ENCODE measurements at places on chromosomes 2 and 18.
A peak's percentile ranks its signal among the peaks of the same experiment; 100 is the strongest.

- no peak for DNase-seq
Measured at GRCh38 chr18:50563376-50563775, 3.5 kb downstream of the MAPK4 start.

- DNase-seq, result no peak
Measured at GRCh38 chr2:58055033-58055786, 8.6 kb downstream of the VRK2 start.

DNA sequence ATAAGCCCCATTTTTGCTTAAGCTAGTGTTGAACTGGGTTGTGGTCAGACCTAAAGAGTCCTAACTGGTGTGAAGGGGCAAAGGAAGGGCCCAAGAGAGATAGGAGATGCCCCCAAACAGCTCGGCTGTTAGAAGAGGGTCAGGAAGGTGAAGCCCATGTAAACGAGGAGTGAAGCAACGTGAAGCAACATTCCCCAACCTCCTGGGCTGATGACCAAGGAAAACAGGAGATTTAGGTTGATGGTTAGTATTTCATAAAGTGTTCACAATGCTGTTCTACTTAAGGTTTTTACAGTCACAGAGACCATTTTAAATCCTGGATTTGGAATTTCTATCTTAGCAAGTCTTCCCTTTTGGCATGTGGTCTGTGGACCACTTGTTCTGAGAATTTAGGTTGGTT is 144.0 kb upstream of the SERPINE2 start:
- DNase-seq, result no peak

- peak; percentile 73 for DNase-seq
Measured at GRCh38 chr2:104465981-104466380, 387.9 kb upstream of the POU3F3 start.

DNA sequence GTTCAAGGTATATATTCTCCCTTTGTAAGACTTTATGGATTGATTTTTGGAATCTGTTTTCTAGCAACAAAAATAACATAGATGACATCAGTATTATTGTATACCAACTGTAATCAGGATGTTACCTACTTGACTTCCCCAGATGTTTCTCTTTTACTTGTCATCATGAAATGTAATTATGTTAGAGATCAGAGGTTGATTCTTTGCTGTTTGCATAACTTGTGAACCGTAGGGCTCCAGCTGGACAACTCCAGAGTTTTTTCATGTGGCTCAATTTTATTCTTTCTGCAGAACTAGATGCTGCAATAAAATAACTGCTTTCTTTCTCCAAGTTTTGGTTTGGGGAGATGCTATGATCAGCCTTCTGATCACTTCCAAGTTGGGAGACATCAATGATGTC is 58.1 kb downstream of the SPOPL start:
- DNase-seq, result no peak

DNA sequence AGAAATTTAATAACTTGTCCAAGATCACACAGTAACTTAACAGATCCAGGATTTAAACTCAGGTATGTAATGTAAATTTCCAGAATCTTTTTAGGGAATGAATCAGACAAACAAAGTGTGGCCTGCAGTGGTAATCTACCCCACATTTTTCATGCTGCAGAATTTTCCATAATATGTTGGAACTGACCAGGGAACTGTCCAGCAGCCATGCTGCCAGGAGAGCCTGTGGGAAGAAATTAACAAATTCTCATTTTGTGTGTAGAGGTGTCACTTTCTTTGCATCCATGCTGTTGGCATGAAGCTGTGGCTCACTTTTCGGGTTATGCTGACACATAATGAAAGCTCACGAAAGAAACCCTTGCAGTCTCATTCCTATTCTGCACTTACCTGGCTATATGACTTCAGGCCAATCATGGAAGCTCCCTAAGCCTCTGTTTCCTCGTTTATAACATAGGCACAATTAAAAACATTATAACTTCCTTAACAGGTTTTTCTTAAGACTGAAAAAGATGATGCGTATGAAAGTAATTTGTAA is 54.7 kb downstream of the CDKL4 start:
- no peak for DNase-seq

GRCh38 chr18:45755934-45756333 is 32.0 kb downstream of the SLC14A1 start:
- peak; percentile 71 for DNase-seq

GRCh38 chr2:26168785-26169184 is 4.1 kb upstream of the GAREM2 start:
- DNase-seq, result no peak

- no peak for DNase-seq
Measured at GRCh38 chr18:76265497-76266235, 229.4 kb downstream of the ZNF516 start.

GRCh38 chr18:57819119-57819518 is 16.0 kb upstream of the ATP8B1 start:
- no peak for DNase-seq

- no peak for DNase-seq
Measured at GRCh38 chr2:190859347-190860297, 21.0 kb upstream of the GLS start.

- DNase-seq, result peak; percentile 80
Measured at GRCh38 chr2:112869258-112869842, 32.8 kb upstream of the IL1B start.

GRCh38 chr2:235497096-235497495 is 3.3 kb downstream of the AGAP1 start:
- DNase-seq, result no peak

DNA sequence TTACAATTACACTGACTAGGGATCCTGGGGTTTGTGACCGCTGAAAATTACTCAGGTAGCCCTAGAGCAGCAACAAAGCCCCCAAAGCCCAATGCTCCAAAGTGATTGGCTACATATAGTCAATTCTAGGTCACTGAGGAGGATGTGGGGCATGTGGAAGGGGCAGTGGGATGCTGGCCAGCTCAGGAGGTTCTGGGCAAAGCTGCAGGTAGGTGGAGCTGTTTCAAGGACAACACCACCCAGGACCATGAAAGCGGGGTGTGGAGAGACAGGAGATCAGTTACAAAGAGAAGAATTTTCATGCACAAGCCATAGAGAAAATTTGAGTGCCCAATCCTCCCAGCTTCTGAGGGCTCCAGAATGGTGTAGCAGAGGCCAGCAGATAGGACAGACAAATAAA is 75.0 kb upstream of the CCDC85A start:
- DNase-seq, result no peak

- DNase-seq, result no peak
Measured at GRCh38 chr2:42216694-42217093, 47.5 kb downstream of the EML4 start.

- DNase-seq, result no peak
Measured at GRCh38 chr2:217822296-217823252, 180.2 kb downstream of the TNS1 start.

DNA sequence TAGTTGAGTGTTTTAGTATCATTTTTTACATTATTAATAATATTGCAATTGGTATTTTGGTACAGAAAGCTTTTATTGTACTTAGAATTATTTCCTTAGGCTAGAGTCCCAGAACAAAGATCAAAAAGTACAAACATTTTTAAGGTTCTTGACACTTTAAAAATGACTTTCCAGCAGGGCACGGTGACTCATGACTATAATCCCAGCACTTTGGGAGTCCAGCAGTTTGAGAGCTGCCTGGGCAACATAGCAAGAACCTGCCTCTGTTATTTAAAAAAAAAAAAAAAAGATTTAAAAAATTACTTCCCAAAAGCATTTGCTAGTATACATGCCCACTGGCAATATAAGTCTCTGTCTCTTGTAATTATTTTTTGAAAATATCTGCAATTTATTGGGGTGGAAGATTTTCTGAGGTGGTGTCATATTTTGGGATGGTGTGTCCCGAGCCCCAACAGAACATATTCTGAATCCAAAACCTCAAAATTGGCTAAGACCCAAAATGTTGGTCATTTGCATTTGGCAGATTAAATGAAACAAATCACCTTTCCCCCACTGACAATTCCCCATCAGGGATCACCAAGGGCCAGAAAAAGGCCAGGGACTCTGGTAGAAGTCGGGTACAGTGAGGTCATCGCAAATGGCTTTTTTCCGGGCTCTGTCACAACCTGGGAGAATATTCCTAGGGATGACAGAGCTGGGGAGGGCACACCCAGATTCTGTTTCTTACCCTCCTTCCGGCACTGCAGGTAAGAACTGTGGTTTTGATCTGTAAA is 42.1 kb downstream of the NIFK start:
- no peak for DNase-seq

GRCh38 chr2:235027558-235028214 is 75.9 kb downstream of the SH3BP4 start:
- no peak for DNase-seq

GRCh38 chr2:55114082-55114481 is 63.8 kb upstream of the RTN4 start:
- no peak for DNase-seq

DNA sequence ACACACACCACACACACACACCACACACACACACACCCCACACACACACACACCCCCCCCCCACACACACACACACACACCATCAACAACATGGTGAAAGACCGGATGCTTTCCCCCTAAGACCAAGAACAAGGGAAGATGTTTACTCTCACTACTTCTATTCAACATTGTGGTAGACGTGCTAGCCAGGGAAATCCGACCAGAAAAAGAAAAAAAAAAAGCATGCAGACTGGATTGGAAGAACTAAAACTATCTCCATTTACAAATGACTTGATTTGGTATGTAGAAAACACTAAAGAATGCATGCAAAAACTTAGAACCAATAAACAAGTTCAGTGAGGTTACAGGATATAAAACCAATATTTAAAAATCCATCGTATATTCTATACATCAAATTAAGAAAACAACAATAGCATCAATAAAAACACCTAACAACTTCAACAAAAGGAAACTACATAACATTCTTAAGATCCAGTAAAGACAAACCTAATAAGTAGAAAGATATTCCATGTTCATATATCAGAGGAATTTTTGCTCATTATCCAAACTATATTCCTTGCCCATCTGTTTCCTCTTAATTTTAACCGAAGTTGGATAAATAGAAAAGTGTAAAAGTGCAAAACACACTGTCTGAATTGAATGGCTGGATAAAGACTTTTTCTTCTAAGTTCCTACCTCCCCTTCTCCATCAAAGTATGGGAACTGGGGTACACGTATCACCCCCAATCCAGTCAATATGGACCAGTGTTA is 51.5 kb upstream of the RNU4ATAC start:
- DNase-seq, result no peak

DNA sequence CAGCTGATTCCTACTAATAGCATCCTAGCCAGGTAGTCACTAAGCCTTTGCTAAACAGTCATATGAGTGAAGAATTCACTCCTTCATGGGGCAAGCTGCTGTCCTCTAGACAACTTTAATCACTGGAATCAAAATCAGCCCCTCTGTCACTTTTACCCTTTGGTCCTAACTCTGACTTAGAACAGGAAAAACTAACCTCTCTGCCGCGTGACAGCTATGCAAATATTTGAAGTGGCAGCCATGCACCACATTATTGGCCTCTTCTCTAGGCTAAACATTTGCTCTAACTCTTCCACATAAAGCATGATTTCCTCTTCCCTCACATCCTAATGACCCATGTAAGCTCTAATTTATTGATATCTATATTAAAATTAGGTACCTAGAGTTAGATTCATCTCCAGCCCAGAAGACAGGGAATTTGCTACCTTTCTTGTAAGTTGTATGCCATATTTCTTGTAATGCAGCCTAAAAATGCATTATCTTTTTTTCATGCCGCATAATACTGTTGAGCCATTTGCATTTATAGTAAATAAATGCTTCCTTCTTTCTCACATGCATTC is 12.8 kb upstream of the ONECUT2 start:
- DNase-seq, result no peak

GRCh38 chr18:3995476-3996102 is 459.5 kb downstream of the DLGAP1 start:
- DNase-seq, result peak; percentile 87

GRCh38 chr2:55898386-55899040 is 25.1 kb downstream of the EFEMP1 start:
- DNase-seq, result no peak

GRCh38 chr2:173792166-173792565 is 173.0 kb downstream of the SP3 start:
- DNase-seq, result no peak

GRCh38 chr2:100502782-100503181 is 32.5 kb downstream of the NMS start:
- DNase-seq, result no peak

DNA sequence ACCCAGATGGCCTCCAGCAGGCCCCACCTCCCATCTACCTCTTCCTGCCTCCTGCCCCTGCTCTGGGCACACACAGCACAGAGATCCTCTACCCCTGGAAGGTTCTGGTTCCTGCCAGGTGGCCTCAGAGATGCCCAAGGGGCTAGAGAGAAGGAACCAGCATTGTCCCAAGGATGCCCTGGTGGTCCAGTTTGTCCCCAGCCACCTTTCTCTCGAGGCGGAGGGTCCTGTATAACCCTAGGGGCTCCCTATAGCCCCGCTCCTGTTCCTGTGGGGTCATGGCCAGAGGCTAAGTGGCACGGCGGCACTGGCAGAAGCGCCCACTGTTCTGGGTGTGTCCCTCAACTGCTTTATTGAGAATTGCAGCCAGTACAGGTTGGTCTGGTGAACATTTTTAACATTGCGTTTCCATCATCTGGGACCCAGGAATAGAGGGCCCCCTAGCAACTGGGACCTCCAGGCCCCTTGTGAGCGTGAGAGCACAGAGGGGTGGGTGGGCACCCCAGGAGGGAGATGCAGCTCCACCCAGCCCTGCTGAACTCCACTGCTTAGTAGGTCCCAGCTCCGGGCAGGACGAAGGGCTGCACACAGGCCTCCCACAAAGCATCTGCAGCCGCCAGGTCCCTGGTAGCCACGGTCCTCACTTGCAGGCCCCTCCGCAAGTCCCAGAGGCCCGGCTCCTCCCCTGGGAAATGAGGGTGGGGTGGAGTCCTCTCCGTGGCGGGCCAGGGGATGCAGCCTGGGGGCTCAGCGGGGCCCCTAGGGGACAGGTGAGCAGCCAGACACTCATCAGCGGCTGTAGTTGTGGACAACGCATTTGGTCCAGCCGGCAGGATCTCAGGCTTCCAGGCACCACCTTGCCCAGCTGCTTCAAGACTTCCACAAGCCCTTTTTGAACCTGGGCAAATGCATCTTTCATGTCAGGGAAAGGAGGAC is 33.1 kb downstream of the GPC1 start:
- no peak for DNase-seq

GRCh38 chr2:146917431-146918042 is 927.3 kb upstream of the ACVR2A start:
- DNase-seq, result no peak

GRCh38 chr2:74619651-74620297 is 28.4 kb downstream of the M1AP start:
- DNase-seq, result no peak

GRCh38 chr2:241692448-241692847 is 5.8 kb upstream of the DTYMK start:
- no peak for DNase-seq

DNA sequence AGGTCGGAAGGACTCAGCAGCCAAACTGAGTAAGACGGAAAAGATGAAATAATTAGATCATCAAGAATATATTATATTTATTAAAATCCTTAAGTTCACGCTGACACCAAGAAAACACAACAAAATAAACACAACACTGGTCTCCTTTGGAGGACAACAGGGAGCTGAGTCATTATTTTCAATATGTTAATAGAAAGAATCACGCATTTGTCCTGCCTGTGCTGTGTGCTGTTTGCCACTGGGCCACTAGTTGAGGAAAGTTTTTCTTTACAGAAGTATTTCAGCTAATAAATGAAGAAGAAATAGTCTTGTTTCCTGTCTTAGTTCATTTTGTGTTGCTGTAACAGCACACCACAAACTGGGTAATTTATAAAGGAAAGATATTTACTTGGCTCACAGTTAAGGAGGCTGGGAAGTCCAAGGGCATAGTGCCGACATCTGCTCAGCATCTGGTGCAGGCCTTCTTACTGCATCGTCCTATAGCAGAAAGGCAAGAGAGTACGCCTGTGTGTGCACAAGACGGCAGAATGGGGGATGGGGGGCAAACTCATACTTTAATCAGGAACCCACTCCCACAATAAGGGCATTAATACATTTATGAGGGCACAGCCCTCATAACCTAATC is 88.0 kb downstream of the TCF7L1 start:
- DNase-seq, result no peak

All from KBM-7 (cell line).